NCI-H2171 treated with DMSO at 0.1 percent for 48 hours (cell line): ENCODE measurements at places on chromosomes 11 and 22.

DNA sequence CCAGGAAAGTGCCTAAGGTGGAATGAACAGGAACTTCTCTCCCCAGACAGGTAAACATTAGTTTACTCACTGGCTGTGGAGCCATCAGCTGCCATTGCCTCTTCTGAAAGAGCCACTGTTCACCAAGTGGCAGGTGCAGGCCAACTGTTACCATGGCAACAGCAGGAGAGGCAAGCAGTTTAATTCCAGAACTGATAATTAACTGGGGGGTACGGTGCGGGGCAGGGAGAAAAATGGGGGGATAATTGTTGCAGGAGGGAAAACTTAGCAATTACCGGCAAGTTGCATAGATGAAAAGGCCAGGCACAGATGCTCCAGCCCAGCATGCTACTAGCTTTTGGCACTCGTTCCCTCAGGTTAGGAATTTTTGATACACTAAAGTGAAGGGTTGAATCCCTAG, 85.1 kb downstream of the TRIM44 start:
- peak; percentile 79 for DNase-seq

GRCh38 chr11:31620434-31620833, 110.9 kb downstream of the ELP4 start:
- no peak for DNase-seq

GRCh38 chr11:125433454-125434121, 62.5 kb downstream of the FEZ1 start:
- peak; percentile 3 for DNase-seq

DNA sequence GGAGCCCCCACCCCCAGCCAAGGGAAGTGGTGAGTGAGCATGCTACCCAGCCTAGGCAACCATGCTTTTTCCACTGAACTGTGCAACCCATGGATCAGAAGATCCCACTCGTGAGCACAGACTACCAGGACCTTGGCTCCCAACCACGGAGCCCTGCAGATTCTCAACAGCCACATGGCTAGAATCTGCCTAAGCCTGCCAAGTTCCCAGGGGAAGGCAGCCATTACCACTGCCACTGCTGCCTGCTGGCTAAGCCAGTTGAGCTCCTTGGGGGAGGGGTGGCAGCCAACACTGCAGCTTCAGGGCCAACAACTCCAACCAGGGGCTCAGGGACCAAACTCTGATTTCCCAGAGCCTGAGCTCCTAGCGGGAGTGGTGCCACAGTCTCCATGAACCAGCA, 195.8 kb downstream of the DLG2 start:
- DNase-seq: peak; percentile 21

- no peak for DNase-seq
Measured at GRCh38 chr11:72896431-72896830, 82.2 kb downstream of the ATG16L2 start.

- no peak for DNase-seq
Measured at GRCh38 chr11:73991471-73992006, 8.9 kb upstream of the UCP2 start.

DNA sequence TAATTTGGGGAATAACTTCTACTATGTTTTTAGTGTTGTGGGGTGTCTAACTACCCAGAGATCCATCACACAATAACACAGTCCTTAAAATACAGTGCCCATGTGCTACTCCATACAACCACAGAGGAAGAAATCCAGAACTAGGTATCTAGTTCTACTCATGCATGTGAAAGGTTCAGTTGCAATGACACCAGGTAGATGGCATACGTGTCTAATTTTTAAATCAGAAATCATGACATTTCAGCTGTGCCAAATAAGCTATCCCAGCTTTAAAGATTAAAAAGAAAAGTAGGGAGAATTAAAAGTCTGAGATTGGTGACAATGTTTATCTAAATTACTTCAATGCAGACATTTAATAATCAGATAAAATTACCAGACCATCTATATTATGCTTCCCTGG, 122.2 kb downstream of the CD44 start:
- DNase-seq: no peak

GRCh38 chr11:88666364-88666763, 328.8 kb upstream of the CTSC start:
- no peak for DNase-seq

DNA sequence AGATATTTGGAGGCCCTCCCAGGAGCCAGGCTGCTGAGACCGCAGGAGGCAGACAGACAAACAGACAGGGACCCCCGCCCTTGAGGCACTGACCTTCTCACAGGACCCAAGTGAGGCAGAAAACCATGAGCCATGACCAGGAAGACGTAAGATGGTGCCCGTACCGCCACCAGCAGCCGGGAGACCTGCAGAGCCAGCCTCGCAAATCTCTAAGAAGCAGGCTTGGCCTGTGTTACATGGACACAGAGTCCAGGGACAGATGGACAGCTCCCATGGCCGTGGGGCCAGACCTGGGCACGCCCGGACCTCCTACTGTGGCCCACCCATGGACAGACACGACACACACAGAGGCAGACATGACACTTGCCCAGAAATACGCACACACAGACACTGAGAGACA, 30.7 kb upstream of the TOLLIP start:
- DNase-seq: no peak

DNA sequence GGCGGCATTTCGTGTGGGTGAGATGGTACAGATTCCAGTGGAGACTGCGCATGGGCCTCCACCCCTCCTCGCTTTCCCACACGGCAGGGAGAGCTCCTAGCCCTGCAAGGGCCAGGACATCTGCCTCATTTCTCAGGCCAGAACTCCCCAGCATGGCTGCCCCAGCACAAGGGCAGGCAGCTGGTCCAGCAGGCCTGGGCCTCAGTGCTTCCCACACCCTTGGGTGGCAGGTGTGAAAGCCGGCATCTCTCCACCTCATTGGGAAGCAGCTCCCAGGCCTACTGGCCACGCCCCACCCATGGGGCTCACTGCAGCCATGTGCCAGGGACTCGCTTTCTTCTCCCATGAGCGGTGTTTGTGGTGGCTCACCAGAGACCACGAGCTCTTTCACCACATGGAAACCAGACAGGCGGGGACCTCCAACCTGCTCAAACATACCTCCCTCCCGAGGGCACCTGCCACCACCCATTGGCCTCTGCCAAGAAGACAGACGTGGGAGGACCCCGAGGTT, 79.1 kb downstream of the NAT10 start:
- peak; percentile 49 for DNase-seq

DNA sequence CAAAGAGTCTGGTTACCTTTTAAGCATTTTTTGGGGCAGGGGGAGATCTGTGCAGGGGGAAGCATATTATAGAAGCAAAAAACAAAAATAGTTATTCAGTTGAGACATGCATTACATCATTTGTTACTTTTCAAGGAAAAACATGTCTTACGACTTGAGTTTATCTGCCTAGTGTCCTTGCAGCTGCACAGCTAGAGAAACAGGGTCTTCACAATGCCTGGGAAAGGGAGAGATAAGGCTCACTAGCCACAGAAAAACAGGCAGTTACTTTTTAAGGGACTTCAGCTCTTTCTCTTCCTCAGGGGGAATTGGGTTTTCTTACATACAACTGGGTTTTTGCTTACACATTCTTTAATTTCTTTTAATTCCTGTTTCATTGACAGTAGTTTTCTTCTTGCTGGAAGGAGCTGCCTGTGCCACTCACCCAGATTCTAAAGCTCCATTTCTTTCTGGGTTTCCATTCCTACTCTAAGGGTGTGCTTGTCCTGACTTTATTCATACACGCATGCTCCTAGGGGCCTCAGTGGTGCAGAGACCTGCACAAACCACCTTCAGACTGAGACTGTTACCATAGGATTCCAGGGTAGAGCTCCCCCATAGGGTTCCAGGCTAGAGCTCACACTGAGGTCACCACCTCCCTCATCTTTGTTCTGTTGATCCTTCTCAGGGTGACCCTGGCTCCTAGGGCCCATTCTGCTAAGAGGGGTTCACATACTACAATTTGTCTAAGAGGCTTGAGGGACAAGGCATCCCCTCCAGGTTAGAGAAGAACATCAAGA, 14.7 kb upstream of the UBQLNL start:
- no peak for DNase-seq

- DNase-seq: no peak
Measured at GRCh38 chr11:80925321-80925720, 1484.5 kb upstream of the TENM4 start.

DNA sequence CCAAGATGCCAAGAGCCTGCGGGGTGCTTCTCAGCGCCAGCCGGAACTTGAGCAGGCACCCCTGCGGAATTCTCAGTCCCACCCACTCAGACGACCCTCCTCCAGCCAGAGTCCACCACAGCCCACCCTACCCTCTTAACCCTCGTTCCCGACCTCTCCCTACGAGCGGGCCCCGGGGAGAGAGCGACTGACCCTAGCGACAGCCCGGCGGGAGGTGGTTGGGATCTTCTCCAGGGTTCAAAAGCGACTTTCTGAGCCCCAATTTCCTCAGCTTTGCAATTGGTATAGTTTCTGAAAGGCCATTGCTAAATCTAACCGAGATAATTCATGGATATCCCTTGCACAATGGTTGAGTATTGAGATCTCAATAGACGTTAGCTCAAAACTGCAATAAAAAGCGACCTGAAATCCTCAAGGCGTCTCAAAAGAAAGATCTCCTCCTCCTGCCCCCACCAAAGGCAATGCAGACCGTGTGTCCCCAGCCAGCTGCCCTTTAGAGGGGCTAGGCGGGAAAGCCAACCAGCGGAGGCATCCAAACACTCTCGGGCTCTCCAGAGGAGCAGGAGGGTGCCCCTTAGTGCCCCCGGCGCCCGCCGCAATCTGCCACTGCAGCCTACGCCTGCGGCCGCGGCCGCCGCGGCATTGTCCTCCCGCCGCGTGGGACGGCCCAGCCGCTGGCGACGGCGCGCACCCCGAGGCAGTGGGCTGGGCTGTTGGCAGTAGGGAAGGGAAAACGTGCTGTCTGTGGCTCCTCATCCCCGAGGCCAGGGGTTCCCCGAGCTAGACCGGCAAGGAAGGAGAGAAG, 1.5 kb upstream of the SLC6A5 start:
- no peak for DNase-seq

GRCh38 chr22:30294066-30294465, 4.8 kb upstream of the CASTOR1 start:
- DNase-seq: peak; percentile 26

DNA sequence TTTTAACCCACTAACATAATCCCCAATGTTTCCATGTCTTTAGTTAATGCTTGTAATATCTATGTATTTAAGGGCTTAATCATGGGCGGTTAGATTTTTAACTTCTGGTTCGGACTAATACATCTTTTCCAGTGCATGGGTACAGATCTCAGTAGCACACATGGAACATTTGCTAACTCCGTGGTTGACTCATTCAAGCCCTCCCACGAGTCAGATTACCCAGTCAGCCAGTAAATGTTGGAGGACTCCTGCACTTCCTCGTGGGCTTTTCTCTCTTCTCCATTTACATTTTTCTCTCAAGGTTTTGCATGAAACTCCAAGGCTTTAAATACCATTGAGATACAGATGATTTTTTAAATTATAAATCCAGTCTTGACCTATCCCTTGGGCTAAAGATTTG, 313.9 kb downstream of the ST3GAL4 start:
- DNase-seq: no peak

DNA sequence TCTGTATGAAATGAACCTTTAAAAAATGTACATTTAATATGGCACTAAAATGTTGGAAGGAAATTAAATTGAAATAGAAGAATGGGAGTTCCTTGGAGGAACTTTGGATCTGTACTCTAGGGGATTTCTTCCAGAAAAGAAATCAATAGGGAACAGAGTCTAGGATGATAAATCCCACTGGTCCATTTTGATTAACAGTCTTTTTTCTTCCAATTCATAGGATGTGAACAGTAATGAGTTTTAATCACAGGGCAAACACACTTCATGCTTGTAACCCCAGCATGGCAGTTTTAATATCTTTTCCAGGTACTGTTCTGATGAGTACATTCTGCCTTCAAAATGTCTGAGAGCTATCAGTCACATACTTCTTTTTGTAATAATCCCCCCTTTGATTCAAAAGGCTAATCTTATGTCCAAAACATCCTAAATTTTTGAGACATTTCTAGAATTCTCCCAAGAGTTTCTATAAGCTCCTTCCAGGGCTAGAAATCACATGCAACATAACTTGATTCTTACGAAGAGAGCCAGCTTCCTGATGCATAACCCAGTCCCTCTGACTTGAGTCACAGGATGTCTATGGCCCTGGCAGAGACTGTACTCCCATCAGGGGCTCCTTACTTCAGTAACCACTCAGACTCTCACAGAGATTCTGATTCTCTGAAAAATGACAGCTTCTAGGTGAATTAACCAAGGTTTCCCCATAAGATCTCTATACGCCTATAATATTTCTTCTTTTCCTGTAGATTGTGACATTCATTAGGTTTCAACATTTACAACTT, 112.9 kb downstream of the SLC36A4 start:
- DNase-seq: no peak

DNA sequence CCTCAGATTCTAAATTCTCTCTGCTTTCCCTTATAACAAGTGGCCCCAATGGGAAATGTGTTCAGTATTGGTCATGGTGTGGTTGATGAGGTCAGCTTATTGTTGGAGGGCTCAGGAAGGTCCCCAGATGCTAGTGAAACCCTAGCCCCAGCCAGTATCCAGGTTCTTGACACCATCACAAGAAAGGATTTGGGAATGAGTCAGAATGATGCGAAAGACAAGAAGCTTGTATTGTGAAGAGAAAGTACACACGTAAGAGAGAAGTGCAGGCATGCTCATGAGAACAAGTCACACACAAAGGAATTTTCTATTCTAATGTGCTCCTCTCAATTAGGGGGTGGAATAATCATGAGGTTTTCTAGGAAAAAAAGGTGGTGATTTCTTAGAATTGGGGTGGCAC, 34.9 kb upstream of the TRPC6 start:
- no peak for DNase-seq

DNA sequence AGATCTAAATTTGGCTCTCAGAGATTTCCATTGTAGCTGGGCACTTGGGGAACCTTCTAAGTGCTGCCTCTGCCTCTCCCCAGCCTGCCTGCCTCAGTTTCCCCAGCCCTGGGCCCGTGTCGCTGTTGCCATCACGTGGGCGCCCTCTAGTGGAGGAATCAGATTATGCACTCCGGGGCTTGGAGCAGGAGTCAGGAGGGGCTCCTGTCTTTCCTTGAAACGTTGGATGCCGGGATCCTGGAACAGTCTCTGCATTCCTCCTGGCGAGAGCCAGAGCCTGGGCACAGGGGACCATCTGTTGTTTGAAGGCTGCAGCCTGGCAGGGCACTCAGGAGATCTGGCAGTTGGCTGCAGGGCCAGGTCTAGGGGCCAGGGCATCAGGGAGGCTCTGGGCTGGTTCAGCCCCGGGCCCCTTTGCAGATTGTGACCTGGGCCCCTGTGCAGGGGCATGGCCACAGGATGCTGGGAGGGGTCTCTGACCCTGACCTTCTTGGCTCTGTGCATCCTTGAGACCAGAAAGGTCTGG, 71.6 kb downstream of the LRP5 start:
- peak; percentile 26 for DNase-seq

DNA sequence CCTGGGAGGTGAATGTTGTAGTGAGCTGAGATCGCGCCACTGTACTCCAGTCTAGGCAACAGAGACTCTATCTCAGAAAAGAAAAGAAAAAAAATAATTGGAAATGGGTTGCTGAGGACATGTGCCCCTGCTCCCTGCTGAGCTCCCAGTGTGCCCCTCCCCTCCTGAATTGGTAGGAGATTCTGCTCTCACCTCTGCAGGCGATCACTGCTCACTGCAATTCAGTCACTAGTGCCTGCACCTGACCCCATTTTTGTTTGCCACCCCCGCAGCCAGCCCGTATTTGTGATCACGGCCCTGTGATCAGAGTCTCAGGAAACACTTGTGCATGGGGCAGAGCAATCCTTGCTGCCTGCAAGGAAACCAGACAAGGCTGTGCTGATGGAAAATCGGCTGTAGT, 16.3 kb upstream of the SEC14L3 start:
- peak; percentile 45 for DNase-seq

- peak; percentile 100 for DNase-seq
Measured at GRCh38 chr22:38243007-38243765, 29.6 kb downstream of the TMEM184B start.

- DNase-seq: no peak
Measured at GRCh38 chr11:61742391-61742790, 10.0 kb upstream of the MYRF start.
